ENCODE measurements at places on chromosomes 16 and 17.

DNA sequence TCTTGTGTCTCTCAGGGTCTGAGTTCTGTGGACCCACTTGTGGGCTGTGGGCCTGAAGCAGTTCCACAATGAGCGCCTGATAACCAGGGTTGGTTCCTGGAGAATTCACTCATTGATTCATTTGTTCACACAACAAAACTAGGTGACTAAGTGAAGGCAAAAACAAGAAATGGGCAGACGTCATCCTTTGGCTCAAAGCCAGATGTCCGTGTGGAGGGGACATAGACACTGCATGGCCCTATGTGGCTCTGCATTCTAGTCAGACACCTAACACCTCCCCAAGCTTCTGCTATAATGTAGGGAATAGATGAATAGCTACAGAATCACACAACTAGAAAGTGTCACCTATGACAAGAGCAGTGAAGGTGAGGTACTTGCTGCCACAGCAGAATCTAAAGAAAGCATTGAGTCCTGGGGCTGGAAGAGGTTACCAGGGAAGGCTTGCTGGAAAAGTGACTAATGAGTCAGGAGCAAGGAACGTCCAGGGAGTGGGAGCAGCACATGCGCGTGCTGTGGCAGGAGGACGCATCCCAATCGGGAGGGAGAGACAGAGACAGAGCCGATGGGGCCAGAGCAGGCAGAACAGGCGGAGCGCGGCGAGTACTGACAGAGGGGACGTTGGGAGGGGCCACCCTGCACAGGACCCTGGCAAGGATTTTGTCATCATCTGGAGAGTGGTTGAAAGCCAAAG, 58.9 kb downstream of the CES1 start:
- DNase-seq = no peak

GRCh38 chr16:12089492-12090150, 113.1 kb downstream of the SNX29 start:
- DNase-seq = no peak

DNA sequence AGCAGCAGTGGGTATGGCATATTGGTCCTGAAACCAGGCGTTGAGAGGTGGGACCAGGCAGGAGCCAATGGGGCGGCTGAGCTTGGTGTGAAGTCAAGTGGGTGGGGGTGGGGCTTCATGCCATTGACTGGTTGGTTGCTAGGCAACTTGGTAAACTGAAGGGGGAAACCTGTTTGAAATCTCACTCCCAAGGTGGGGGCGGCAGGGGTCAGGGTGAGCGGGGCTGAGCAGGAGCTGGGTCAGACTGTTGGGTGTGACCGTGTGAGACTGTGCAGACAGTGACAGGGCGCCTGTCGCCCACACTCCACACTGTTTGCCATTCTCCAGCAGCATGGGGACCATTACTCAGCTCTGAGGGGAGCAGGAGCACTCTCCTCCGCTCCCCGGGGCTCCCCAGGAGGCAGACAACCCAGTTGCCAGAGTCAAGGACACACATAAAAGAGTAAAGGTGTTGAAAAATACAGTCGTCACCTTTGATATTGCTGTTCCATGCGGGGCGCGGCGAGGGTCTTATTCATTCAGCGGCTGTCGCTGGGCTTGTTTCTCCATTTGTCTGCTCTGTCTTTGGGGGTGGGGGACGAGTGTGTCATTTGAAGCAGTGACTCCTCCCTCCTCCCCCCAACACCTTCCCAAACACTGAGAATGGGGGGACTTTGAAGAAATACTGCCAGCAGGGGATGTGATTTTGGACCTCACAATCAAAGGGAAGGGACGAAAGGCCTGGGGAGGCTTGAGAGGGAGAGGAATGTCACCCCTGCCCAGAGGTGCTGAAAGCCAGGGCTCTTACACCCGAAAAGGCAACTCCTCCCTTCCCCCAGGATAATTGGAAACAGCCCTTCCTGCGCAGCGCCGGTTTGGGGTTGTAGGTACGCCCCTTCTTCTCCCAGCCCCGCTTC, 1.2 kb upstream of the EFNB3 start:
- no peak for DNase-seq

- no peak for DNase-seq
These were observed 54.5 kb upstream of the HLF start for GRCh38 chr17:55210292-55210691.

- DNase-seq = no peak
These were observed 80.5 kb downstream of the COPRS start for GRCh38 chr17:31778523-31778922.

DNA sequence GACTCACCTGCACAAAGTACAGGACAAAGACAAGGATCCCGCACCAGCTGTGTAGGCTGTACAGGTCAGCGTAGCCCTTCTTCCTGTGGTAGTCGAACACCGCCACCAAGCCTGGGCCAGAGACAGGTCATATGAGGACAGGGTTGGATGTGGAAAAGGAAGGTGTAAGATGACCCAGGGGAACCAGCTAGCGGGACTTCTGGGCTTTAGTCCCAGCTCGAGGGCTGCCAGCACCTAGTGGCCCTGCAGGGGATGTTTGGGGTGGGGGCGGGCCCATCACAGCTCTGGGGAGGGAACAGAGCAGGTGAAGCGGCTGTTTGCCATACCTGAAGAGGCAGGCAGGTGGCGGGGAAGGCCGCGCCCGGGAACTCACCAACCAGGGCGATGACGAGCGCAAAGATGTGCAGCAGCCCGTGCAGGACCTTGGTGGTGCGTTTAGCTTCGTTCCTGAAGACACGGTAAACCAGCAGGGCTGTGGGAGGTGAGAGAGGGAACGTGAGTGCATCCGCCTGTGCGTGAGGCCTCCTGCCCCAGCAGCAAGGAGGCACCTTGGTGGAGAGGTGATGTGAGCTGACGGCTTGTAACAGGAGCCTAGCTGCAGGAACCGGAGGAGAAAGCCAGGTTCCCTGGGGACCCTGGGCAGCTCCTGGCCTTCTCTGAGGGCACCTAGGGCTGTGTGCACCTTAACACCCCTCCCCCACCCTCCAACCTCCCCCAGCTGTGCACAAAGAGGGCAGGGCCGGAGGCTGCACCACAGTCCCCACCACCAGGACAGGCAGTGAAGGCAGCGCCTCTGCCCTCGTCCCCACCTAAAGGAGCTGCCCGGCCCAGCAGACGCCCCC, 10.2 kb downstream of the CYB561 start:
- no peak for DNase-seq

DNA sequence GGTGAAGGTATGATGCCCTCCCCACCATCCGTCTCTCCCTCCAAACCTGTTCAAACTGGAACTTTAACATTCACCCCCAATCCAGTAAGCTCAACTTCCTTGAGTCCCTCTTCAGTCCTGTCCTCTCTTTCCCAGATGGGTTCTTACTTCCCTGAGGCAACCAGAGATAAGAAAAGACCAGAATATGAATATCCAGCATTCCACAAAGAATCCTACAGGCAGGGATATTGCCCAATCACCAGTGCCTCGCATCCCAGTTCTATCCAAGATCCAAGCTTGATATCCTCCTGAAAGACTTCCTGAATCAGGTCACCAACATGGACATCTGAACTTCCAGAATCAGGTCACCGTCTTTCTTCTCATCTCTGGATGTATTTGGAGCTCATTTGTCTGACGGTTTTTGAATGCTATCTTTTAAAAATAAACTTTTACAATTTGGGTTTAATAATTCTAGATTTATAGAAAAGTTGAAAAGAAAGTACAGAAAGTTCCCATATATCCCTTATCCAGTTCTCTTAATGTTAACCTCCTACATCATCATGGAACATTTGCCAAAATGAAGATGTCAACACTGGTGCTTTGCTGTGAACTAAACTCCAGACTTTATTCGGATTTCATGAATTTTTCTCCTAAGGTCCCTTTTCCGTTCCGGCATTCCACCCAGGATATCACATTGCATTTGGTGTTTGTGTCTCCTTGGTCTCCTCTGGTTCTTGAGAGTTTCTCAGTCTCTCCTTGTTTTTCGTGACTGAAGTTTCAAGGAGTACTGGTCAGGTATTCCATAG, 13.7 kb upstream of the COL1A1 start:
- DNase-seq = no peak

- no peak for DNase-seq
These were observed 29.5 kb downstream of the KAT7 start for GRCh38 chr17:49817993-49818392.

GRCh38 chr16:7550096-7550495, 217.5 kb downstream of the RBFOX1 start:
- DNase-seq = no peak

- no peak for DNase-seq
These were observed 52.9 kb upstream of the SEC14L1 start for GRCh38 chr17:77087650-77088454.

DNA sequence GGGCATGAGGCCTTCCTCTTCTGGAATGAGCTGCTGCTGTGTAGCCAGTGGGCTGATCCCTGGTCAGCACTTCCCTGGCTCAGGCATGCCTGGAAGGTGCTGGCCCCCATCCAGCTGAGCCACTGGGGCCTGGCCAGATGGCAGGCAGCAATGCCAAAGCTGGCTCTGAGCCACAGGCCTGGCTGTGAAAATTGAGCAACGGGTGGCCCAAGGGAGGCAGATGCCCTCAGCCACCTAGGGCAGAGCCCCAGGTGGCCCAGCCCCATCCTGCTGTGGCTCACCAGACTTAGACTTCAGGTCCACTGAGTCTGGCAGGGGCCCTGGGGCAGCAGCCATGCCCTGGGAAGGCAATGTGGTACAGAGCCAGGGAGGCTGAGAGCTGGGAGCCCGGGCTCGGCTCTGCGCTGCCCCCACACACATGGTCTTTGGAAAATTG, 8.5 kb upstream of the CRHR1 start:
- DNase-seq = no peak

Measured in stromal cell of bone marrow (primary cell).